ENCODE measurements at places on chromosomes 7 and 10.

DNA sequence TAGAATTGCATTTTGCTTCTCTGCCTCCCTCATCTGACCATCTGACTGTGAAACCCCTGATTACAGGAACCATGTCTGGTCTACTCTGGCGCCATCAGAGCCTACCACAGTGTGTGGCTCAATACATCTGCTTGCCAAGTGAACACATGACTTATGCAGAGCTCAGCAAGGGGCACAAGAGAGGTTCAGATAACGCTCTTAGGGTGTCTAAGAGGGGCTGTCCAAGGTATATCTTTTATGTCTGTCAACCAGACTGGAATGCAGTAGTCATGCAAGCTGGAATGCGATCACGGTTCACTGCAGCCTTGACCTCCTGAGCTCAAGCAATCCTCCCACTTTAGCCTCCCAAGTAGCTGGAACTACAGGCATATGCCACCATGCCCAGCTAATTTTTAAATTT is 10.3 kb upstream of the RRP12 start:
- no peak for DNase-seq

DNA sequence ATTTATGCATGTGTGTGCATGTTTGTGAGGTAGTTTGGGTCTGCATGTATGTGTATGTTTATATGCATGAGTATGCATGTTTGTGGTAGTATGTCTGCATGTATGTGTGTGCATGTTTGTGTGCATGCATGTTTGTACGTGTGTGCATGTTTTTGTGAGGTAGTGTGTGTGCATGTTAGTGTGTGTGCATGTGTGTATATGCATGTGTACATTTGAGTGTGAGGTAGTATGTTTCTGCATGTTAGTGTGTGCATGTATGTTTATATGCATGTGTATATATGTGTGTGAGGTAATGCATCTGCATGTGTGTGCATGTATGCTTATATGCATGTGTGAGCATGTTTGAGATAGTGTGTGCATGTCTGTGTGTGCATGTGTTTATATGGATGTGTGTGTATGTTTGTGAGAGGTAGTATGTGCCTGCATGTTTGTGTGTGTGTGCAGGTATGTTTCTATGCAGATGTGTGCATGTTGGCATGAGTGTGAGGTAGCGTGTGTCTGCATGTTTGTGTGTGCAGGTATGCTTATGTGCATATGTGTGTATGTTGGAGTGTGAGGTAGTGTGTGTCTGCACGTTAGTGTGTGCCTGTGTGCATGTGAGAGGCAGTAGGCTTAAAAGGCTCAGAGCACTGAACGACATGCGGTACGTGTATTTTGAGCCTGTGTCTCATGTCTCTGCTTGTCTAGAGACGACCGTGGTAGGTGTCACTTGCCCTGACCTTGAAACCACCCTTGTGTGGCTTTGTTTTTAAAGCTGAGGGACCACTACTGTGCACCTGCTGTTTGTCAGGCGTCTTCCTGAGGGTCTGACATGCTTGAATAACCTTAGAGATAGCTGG is 43.7 kb downstream of the PFKP start:
- no peak for DNase-seq

- DNase-seq: no peak
These were observed 29.6 kb downstream of the ABCB4 start for GRCh38 chr7:87445897-87446296.

GRCh38 chr7:121306565-121306964 is 22.2 kb upstream of the WNT16 start:
- no peak for DNase-seq

DNA sequence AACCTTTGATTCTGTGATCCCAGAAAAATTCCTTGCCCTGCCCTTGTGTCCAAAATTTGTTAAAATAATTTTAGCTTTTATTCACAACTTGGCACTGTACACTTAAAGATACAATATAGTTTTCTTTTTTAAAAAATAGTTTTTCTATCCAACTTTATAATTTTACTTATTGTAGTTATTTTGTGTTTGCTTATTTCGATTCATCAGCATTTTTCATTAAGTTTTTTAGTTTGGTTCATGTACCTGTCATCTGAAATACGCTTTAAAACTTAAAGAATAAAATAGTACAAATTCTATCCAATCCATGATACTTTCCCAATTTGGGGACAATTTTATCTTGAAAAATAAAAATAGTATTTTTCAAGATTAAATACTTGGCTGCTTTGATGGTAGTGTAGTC is 514.8 kb downstream of the AUTS2 start:
- no peak for DNase-seq

- no peak for DNase-seq
These were observed 63.4 kb downstream of the CAV1 start for GRCh38 chr7:116588225-116588624.

GRCh38 chr7:93198472-93198871 is 27.8 kb downstream of the HEPACAM2 start:
- DNase-seq: no peak
